ENCODE measurements at places on chromosomes 4 and X.

GRCh38 chrX:129842510-129843208 lies 1.0 kb downstream of the ZDHHC9 start:
- no peak for DNase-seq

DNA sequence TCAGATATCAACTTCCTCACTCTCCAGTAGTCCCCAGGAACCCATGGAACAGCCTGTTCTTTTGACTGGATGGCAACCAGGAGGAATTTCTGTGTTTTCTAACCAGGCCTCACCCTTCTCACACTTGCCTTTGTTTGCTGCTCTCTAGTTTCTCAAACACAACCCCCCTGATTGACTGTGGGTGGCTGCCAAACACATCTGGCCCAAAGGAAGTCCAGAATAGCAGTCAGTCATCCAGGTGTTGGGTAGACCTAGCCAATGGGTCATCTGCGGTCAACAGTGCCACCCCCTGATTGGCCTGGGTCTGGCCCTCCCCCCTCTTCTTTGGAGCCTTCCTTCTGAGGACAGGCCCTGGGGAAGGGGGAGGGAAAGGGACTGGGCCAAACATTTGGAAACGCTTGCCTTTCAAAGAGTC lies 53.7 kb downstream of the MSX1 start:
- no peak for DNase-seq

GRCh38 chr4:8290701-8290970 lies 21.1 kb downstream of the HTRA3 start:
- no peak for DNase-seq

GRCh38 chr4:176949029-176949428 lies 156.3 kb upstream of the VEGFC start:
- no peak for DNase-seq

DNA sequence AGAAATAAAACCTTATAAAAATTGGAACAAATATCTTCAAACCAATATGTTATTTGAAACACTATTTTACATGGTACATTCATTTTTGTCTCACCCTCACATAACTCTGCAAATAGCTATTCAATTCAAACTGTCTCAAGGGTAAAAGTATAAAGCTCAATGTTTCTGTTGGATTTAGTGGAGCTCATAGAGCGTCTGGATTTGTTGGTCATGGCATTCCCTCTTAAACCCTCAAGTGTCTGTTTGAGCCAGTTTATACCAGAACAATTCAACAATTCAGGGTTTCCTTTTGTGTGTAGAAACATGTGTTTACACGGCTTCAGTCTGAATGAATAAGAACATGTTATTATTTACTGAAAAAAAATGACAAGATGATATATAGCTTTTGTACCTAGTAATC lies 161.6 kb downstream of the PCDH18 start:
- DNase-seq = no peak

DNA sequence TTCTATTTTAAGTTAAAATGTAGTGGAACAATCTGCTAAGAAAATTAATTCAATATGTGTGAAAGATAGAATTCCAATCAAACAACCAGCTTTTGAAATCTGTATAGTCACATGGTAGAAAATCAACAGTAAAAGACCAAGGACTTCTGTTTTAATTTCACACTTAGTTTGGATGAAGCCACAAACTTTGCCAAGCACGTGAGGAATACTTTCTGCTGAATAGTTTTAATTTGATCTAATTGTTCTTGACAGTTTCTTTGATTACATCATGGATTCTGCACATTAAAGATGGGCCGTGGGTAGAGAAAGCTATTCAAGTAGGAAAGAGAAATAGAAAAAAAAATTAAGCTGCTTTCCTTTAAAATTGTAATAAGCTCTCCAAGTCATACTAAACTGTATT lies 137.9 kb upstream of the FAM241A start:
- DNase-seq = no peak

DNA sequence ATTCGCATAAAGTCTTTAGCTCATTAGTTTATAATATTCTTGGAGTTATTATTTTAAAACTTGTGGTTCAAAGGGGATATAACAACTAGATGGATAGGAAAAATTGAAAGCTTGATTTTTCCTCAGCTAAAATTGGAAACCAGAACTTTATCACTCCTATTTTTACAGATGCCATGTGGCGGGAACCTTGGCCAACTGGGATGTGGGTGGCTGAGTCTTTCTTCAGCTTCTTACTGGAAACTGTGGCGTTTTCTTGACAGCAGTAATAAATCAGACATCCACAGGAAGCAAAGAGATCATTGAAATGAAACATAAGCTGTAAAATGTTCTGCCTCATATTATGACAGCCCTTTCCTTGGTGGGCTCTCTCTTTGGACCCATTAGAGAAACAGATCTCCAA lies 84.1 kb downstream of the SPATA18 start:
- no peak for DNase-seq

GRCh38 chr4:102455750-102456149 lies 45.4 kb upstream of the NFKB1 start:
- DNase-seq = no peak

- DNase-seq = no peak
Measured at GRCh38 chr4:123622572-123622971, 226.0 kb downstream of the SPRY1 start.

DNA sequence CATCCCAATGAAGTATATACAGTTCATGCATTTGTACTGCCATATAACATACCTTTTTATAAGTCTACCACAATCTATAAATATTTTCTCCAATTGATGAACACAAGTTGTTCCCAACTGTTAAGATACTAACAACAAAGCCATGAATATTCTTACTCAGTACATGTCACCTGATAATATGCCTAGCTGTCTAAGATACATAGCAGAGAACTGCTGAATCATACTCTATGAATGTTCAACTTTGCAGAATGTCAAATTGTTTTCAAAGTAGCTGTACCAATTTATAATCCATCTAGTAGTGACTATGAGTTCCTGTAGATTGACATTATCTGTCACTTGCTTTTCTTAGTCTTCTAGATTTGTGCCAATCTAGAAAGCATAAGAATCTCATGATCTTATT lies 84.9 kb downstream of the RAB28 start:
- peak; percentile 8 for DNase-seq

DNA sequence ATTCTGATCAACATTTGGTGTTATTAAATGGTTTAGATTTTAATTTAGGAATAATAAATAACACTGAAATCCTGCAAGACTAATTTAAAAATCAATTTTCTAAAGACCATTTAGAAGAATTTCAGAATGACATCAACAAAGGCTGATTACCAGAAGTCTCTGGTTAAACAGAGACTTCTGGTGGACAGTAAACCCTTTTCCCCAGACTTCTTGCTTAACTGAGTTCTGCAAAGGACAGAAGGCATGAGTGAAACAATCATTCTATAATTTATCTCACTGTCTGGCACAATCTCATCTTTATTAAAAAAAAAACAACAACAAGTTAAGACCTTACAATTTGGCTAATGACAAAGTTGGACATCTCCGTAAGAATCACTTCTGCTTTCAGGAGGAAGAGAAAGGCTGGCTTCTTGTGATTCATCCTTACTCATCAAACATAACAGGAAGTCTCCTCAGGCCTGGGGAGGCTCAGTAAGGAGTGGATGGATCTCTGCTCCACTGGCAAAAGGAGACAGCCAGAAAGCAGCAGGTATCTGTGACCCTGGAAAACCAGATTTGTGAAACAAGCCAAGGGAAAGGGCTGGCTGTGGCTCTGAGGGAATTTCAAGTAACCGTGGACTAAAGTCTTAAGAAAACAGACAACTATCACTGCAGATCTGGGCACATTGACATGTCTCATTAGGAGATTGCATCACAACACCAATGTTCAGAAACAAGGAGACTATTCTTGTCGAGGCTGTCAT lies 908 bp upstream of the TLR6 start:
- DNase-seq = peak; percentile 80

DNA sequence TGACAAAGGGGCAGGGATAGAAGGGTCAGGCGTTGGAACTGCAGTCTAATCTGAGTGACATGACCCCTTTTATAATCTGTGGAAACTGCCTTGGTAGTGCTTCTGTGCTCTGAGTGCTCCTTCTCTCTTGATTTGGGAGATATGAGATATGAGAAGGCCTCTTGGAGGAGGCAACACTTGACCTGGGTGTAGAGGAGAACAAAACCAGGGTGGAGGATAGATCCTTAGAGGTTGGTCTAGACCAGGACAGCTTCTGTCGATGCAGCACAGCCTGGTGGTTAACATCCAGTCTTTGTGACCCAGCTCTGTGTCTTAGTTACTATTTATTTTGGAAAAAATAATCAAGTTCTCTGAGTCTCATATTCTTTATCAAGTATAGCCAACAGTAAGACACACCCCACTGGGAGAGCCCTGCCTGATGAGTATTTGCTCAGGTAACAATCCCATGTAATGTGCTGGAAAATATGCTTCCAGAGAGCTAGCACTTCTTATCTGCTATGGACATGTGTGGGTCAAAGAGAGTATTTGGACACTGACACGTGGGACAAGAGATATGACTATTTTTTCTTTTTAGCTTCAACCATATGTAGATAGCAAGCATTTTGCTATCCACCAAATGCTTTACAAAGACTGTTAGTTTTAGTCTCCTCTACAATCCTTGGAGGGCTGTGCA lies 9.1 kb downstream of the USP51 start:
- no peak for DNase-seq

- no peak for DNase-seq
Measured at GRCh38 chr4:161496-162284, 37.4 kb downstream of the ZNF718 start.

DNA sequence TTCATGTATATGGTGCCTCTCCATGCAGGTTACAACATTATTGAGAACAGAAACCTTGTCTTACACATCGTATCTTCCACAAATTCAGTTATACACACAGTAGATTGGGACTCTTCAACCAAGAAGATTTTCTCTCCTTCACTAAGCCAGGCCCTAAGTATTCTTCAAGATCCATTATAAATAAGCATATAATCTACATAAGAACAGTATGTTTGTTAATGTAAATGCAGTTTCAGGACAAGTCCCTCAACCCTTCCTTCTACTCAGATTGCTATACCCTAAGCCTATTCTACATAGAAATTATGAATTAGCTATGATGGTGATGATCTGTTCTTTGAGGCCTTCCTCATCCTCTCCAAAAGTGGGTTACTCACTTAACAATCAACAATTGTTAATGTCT lies 41.2 kb downstream of the COL4A6 start:
- no peak for DNase-seq

GRCh38 chrX:64206556-64207162 lies 1.2 kb upstream of the AMER1 start:
- no peak for DNase-seq

DNA sequence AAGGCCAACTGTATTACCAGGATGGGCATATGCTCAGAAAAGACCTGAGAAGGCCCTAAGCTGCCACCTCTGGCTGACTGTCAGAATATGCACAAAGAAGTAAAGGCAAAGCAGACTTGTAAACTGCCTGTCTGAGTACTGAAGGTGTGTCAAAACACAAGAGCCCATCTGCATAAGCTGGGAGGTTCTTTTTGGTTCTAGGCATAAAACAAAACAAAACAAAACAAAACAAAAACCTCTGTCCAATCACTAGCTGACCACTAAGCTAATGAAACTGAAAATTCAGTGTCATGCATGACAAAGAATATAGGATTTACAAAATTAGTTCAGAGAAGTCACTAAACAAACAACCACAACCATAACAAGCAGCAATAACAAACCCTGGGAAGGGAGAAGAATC lies 20.6 kb downstream of the SH3D19 start:
- no peak for DNase-seq

DNA sequence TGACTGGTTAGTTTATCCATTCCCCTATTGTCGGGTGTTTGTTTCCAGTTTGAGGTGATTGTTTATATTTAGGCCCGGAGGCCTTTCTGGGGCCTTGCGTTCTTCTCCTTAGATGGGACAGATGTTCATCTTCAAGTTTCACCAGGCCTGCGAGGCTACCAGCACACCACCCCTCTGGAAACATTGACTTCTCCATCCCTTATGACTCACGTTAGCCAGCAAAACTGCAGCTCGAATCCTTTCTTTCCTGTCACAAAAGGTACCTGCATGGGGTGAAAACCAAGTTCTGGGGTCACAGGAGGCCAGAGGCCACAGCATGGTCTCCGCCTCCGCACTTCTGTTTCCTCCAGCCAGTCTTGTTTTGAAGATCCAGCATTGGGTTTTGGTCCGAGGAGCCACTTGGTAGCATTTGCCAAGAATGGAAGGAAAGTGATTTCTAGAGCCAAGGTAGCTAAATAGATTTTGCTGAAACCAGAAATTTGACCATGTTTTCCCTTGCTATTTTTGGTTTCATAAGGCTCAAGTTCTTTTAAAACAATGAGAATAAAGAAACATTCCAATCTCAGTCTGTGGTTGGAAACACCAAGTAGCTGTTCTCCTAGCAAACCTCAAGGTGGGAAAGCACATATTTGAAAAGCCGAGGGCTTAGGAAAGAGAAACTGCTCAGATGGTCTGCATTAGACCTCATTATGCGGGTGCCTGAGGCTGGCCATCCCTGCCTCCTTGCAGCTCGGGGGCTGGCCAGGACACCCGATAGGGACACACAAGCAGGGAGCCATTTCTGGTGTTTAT lies 5.6 kb downstream of the NYX start:
- no peak for DNase-seq
